ENCODE measurements at places on chromosomes 16 and 17.

- DNase-seq: no peak
Observed at GRCh38 chr17:57601143-57601735, 143.9 kb downstream of the CCDC182 start.

- DNase-seq: no peak
Observed at GRCh38 chr17:73588301-73588846, 55.9 kb downstream of the SDK2 start.

GRCh38 chr17:17091856-17092756 lies 49.8 kb downstream of the MPRIP start:
- DNase-seq: no peak

DNA sequence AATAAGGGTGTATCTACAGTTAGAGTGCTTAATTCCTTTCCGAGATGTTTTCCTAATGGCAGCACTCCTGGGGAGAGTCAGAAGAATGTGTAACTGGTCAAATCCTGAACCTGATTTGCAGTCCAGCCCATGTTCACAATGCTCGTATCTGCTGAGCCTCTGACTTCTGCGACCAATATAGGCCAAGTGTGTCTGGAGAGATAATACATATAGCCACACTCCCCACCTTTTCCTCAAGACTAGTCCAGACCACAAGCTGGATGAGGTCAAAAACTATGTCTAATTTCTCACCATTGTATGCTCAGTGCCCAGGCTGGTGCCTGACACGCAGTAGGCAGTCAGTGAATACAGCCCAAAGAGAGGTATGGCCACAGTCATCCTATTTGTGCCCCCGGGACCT lies 58.0 kb downstream of the XYLT1 start:
- no peak for DNase-seq

DNA sequence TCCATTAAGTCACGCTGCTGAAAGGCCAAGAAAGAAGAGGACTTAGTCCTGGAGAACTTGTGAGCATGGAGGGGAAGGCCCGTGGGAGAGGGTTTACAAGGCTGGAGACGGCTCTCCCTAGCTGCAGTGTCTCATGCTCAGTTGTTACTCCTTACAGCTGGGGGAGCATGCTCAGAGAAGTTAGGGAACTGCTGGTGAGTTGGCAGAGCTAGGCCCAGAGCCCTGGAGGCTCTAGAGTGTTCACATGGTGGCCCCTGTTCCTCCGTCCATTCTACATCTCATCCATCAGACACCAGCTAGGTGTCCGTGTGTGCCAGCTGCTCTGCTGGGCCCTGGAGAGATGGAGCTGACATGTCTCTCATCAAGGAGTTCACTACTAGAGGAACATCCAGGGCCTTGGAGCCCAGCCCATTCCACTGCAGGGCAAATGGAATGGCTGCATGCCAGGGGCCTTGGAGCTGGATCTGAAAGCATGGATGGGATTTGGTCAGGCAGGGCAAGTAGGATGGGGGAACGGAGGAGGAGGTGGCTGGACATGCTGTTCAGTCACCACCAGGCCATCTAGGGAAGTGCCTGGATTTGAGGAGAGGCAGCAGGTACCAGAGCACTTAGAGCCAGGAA lies 6.3 kb downstream of the XYLT2 start:
- no peak for DNase-seq

- no peak for DNase-seq
Observed at GRCh38 chr17:9872852-9873251, 32.2 kb downstream of the RCVRN start.

- DNase-seq: no peak
Observed at GRCh38 chr17:5896215-5896614, 174.0 kb upstream of the WSCD1 start.

- no peak for DNase-seq
Observed at GRCh38 chr16:29306201-29306600, 100.3 kb downstream of the NPIPB11 start.

DNA sequence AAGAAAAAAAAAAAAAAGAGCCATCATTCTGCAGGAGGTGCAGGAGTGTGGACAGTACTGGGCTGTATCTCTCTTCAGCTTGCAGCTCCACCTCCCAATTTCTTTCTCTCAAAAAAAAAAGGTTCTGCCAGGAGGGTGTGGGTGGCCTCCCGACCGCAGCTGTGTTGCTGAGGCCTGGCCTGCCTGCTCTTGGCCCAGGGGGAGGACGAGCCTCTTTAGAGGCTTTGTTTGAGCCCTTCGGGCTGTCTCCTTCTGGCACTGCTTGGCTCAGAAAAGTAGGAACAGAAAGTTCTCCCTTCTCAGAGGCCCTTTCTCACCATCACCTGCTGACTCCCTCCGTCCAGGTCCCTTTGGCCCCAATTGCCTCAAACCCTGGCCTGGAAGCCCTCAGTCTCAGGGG lies 22.2 kb upstream of the C17orf107 start:
- DNase-seq: no peak

DNA sequence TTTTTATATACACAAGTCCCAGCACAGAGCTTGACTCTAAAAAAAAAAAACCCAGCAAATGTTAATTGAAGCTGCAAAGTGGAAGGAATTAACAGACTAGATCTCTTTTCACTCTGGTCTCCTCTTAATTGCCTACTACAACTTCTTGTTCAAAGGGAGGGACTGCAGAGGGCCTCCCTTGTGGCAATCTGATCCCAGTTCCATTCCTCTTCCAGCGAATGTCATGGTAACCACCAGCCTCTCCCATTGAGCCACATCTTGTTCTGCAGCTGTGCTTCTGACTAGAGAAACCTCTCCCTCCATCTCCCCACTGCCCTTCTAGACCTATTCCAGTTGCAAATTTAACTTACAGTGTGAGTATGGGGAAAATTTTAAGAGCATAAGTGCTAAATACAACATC lies 5.9 kb downstream of the SUPT6H start:
- no peak for DNase-seq

DNA sequence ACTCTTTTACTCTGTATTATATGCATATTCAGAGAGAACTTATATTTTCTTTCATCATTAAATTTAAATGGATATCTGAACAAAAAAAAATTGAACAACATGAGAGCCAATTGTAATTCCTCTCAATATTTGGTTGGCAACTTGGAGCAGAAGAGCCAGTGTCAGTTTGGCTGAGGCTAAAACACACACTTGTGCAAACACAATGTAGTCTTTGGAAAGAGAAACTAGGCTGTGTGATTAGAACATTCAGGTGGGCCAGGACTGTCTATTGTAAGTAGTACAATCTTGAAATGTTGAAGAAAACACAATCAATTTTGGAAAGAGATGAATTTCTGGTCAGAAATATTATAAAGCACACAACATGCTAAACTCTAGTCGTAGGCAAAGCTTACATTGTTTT lies 17.0 kb downstream of the DCAF7 start:
- DNase-seq: no peak

DNA sequence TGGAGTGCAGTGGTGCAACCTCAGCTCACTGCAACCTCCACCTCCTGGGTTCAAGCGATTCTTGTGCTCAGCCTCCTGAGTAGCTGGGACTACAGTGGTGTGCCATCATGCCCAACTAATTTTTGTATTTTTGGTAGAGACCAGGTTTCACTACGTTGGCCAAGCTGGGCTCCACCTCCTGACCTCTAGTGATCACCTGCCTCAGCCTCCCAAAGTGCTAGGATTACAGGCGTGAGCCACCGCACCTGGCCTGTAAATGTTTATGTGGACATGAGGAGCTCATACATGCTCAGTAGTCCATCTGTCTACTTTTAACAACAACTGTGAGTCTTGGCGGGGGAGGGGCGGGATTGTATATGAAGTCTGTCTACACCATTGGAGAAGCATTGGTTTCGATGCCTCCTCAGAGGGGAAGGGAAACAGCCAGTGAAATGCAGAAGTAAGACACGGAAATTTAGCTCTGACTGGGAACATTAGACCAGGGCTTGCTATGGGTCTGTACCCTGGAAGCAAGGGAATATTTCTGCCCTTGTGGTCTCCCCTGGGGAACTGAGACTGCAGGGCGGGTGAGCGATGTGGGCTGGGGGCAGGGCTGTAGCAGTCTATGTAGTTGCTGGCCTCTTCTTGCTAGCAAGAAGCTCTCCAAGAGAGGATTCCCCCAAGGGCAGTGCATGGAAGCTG lies 9.3 kb downstream of the NUBP1 start:
- no peak for DNase-seq

- DNase-seq: no peak
Observed at GRCh38 chr16:7914748-7915147, 582.1 kb downstream of the RBFOX1 start.

DNA sequence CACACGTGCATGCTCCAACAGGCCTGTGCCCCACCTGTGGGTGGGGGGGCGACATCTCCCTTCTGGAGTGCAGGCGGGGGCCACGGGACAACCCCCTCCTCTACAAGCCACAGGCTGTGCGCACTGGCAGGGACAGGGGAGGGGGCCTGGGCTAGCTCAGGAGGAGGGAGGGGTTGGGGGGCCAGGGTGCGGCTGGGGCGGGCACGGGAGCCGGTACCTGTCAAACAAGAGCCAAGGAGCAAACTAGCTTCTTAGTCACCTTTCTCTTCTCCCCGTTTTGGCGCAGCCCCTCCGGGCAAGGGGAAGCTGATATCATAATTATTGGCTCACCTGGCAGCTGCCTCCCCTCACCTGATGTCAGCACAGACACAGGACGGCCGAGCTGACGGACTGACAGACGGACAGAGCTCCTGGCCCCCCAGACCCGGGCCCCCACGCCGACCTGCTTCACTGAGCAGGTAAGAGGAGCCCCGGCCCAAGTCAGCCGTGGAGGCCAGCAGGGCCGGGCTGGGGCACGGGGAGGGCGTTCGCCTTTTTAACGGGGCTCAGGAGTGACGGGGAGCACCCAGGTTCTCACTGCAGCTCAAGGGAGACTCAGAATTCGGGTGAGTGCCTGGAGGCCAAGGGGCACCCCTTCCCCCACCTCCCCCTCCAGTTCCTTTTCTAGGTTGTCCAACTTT lies at the start of gene FOXN1:
Gene FOXN1, plus strand, starts transcription at position 363 of the 680 bp plus-strand sequence. CDS start 17,622 bp downstream, outside the sequence.
- DNase-seq: no peak

DNA sequence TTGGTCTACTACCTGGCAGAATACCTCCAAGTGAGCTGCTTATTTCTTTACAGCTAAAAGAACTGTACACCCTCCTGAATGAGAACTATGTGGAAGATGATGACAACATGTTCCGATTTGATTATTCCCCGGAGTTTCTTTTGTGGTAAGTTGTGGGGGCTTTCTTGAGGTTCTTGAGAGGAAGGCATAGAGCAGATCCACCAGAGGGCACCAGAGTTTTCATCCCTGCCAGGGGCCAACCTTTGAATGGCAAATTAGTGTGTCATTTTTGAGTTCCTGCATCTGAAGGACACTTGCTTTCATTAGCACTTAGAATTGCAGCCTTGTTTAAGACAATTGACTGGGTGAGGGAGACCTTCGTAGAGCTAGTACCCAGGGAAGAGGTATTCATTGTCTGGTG lies 35.0 kb downstream of the NMT1 start:
- no peak for DNase-seq

GRCh38 chr17:62876673-62877405 lies 68.7 kb upstream of the MARCHF10 start:
- no peak for DNase-seq

- DNase-seq: no peak
Observed at GRCh38 chr17:37847102-37847501, 77.1 kb upstream of the TBC1D3K start.

Data from stimulated activated naive CD4-positive, alpha-beta T cell treated with Interleukin-2 at 50 U/mL for 16 hours (primary cell).